ENCODE measurements at places on chromosomes 4 and X.

- DNase-seq, result no peak
Observed at GRCh38 chr4:134028421-134028820, 173.2 kb downstream of the PABPC4L start.

DNA sequence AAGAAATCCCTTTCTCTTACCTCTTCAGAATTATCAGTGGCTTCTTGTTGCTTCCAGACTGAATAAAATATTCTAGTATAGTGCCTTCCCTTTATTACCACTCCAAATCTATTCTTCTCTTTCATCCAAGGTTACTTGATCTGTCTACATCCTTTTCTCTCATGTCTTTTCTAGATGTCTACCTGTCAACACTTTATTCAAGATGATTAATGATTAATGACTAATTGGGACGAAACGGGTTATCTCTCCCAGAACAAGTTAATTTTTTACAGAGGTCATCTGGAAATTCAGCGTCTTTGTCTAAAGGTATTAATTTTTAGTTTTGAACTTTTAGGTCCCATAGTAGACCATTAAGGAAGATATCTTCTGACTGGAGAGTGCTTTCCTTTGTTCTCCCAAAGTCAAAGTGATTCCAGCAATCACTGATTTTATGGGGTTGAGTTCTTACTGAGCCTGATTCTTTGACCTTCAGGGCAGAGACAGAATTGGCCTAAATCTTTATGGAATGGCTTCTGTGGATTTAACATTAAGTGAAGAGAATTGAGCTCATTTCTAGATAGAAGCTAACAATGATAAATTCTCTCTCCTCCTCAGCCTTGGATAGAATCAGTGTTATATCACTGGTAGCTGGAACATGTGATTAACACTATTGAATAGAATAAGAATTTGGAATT, 335.4 kb upstream of the TEX13C start:
- no peak for DNase-seq

DNA sequence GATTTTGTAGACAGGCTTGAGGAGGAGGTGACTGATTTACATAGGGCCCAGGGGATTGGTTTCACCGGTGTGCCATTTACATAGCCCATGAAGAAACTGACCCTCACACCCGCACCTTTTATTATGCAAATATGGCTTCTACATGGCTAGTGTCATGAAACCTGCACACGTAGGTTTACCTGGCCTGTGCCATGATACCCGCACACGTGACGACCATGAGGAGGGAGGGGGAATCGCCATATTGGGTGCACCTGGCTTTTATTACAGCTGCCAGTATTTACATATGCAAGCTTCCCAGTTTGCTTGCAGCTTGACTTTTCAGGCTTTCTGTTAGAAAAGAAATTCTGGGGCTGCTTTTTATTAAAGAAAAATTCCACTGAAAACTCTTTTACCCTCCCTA, 359.7 kb downstream of the ADAM29 start:
- no peak for DNase-seq

DNA sequence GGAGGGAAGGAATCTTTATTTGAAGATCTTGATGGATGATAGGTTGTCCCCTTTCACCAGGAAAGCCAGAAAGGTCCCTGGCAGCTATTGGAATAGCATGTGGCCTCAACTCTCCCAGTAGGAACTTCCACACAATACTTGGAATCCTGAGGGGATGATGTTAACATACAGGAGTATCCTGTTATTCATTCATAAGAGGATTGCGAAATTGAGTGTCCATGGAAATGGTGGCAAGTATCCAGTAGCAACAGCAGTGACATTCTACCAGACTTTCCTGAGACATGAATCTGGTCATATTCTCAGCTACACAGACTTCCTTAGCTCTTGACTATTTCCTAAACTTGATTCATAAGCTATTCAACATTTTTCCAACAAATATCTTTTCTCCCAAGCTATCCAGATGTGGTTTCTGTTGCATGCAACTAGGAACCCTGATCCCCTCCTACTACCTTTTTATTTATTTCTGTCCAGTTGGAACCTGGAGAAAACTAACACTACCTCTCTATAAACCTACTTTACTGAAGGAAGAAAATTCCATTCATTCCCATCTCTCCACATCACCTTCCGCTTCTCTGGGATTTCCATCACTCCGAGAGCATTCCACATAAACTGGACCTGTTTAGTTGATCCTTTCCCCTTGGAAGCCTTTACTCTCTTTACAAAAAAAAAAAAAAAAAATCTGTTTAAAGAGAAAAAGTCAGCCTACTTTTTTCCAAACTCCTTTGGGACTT, 101.8 kb downstream of the ANXA5 start:
- DNase-seq, result peak; percentile 82

- peak; percentile 73 for DNase-seq
Observed at GRCh38 chr4:26576231-26576739, 7.6 kb upstream of the TBC1D19 start.

- DNase-seq, result no peak
Observed at GRCh38 chr4:54737421-54737820, 79.7 kb downstream of the KIT start.

- DNase-seq, result no peak
Observed at GRCh38 chr4:41267997-41268396, 11.3 kb downstream of the UCHL1 start.

GRCh38 chr4:112109360-112110058, 35.7 kb upstream of the FAM241A start:
- DNase-seq, result peak; percentile 14

DNA sequence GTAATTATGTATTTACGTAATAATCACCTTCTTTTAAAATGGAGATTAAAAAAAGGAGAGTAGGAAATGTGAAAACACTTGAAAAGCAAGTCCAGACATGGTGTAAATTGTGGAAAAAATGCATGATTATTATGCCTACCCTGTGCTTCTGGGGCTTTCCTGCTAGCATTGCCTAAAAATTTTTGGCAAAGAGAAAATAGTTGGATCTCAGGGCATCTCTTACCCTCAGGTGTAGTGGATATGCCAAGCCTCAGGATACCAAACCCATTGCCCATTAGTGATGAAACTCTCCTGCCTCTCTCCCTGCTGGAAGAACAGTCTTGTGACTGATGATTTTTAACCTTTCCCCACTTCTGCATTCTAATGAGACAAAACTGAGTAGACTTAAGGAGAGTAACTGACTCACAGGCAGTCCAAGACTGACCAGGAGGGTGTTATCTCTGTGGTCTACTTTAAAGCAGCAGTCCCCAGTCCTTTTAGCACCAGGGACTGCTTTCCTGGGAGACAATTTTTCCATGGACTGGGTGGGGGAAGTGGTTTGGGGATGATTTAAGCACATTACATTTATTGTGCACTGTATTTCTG, 174.6 kb downstream of the ZNF330 start:
- no peak for DNase-seq

DNA sequence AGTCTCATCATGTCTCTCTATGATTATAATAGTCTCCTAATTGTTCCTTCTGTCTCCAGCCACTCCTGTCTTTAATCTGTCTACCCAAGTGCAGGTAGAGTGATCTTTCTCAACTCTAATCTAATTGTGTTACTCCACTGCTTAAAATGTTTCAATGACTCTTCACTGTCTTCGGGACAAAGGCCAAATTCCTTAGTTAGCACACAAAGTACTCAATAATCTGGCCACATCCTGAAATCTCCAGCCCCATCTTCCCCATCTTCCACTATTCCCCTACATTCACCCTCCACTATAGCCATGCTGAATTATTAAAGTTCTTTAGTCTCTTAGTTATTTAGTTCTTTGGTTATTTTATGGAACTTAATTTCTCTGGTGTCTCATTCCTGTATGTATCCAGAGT, 353.3 kb downstream of the OPHN1 start:
- DNase-seq, result peak; percentile 12

- DNase-seq, result peak; percentile 80
Observed at GRCh38 chr4:103996637-103997036, 276.9 kb upstream of the TACR3 start.

DNA sequence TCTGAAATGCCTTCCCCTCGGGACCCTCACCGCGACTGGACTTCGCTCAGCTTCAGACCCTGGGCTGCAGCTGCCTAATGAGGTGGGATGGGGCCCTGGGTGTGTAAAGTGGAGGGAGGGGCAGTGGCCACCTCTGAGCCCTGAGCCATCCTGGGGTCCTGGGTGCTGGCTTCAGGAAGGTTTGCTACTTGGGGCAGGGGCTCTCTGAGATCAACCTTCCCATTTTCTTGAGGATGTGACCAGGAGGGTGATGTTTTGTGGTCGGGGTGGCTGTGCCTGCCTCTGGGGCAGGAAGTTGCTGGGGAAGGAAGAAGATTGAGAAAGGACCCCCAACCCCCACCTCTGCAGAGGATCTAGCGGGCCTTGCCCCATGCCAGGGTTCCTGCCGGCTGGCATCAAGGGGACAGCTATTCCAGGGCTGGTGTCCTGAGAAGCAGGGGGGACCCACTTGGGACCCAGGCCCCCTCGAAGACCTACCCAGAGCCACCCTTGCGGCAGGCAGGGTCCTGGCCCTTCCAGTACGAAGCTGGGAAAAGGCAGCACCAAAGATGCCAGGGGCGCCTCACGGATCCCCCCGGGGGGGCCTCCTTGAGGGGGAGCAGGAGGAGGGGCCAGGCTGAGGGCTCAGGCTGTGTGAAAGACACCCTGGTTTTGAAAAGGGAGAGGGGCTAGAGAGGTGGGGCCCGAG, 6.5 kb downstream of the SH3BP2 start:
- DNase-seq, result no peak

- peak; percentile 48 for DNase-seq
Observed at GRCh38 chr4:158169931-158170690, 2.7 kb downstream of the GASK1B start.

GRCh38 chr4:108611365-108611764, 9.0 kb upstream of the RPL34 start:
- peak; percentile 32 for DNase-seq

- DNase-seq, result peak; percentile 19
Observed at GRCh38 chr4:42331914-42332368, 65.3 kb upstream of the SHISA3 start.

DNA sequence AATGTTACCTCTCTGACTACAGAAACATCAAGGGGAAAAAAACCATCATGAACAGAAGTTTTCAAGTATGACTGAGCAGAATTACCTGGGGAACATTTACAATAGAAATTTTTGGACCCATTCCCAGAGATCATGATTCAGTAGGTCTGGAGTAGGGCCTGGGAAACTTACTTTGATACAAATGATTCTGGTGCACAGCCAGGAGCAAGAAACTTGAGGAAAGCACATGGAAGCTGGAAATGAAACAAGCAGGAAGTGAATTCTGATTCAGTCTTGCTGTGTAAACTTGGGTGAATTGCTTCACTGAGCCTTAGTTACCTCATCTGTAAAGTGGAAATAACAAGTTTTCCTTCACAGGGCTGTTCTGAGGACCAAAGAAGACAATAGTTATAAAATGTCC, 192.5 kb upstream of the TAPT1 start:
- peak; percentile 91 for DNase-seq

DNA sequence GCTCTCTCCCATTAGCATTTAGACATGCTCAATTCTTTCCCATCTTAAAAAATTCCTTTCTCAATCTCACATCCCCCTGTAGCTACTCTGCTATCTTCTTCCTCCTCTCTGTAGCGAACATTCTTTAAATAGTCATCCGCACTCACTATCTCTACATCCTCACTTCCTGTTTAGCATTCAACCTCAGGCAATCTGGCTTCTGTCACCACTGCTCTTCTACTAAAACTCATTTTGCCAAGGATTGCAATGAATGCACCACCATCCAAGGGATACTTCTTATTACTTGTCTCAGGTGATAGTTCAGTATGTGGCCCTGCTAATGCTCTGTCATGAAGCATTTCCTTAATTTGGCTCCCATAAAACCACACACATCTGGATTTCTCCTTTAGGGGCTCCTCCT, 10.9 kb upstream of the TET2 start:
- no peak for DNase-seq

DNA sequence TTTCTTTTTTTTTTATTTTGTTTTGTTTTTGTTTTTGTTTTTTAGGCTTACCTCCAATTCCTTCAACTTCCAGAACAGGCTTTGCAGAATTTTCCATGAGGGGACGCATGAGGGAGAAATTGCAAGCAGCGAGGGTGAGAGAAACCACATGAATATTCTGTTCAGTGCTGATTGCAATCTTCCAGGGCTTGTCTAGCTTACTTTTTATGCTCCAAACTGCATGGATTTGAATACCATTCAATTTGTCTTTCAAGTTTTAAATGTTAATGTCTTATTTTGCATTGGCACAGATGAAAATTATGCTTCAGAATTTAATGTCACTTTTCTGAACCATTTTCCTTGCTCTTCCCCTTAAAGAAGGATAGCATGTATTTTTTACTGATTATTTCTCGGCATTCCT, 32.7 kb downstream of the CC2D2A start:
- DNase-seq, result no peak

DNA sequence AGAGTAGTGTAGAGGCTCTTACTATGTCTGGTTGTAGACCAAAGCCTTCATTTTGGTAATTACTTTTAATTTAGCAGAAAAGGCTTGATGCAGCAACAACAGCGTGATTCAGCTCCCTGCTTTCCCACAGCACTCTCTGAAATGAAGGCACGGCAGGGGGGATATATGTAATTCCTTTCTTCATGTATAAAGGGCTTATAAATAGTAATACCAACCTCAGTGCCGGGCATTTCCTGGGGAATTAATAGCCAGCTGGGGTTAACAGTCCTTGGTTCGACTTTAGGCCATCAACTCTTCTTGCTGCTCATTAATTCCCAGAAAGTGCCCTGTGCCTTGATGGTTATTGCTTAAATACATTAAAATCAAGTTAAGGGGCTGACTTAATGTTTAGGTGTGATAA, 669.0 kb downstream of the ZNF674 start:
- DNase-seq, result no peak

GRCh38 chrX:124413244-124413643, 66.9 kb downstream of the SH2D1A start:
- DNase-seq, result no peak

- DNase-seq, result no peak
Observed at GRCh38 chrX:20300822-20301221, 34.1 kb upstream of the RPS6KA3 start.

DNA sequence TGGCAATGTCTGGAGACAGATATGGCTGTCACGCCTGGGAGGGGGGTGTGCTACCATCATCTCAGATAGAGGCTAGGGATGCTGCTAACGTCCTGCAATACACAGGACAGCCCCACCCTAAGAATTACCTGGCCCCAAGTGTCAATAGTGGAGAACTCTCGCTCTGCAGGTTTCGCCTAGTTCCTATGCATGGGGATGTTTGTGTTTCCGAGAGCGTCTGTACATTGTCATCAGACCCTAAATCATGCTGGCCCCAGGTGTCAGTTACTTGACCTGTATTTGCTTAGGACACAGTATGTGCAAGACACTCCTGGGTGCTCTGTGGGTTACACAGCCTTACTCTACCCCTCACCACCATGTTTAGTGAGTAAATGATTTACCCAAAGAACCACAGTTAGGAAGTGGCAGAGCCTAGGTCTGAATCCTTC, 90.8 kb downstream of the AFF1 start:
- DNase-seq, result no peak

GRCh38 chr4:132557660-132558059, 591.4 kb upstream of the PCDH10 start:
- no peak for DNase-seq

- DNase-seq, result no peak
Observed at GRCh38 chrX:69321006-69321655, 155.9 kb upstream of the PJA1 start.

DNA sequence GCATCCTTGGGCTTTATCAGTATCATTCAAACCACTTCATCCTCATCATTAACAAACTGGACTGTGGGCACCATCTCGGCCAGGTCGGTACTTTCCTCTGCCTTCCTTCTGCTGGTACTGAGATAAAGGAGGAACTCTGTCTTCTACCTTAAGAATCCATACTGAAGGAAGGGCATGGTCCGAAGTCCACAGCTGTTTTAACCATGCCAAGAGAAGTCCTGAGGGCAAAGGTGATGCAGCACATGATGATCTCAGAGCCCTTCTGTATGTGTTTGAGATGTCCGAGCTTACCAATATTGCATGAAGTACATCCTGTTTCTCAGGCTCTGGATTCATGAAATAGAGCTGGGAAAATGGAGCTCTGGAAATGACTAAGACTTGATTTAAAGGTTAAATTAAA, 125.5 kb upstream of the STS start:
- no peak for DNase-seq

Data from fibroblast of upper back skin (primary cell).